Colonic mucosa (tissue), 4 donors: ENCODE measurements at places on chromosomes 16 and 17. TPM values are rescaled to one million over a fixed set of nuclear protein-coding genes. Genes with fewer than 3 reads are reported as not detected.

GRCh38 chr17:82636626-82637598 lies 11.3 kb downstream of the WDR45B start:
- peak; percentile 63 for DNase-seq

CBLN1 gene
- 0.62 TPM for total RNA-seq

ABI3 gene
- 2.5 TPM for total RNA-seq

GCGR gene
- not detected for total RNA-seq

GRCh38 chr16:57637965-57638364 lies 9.5 kb downstream of the ADGRG1 start:
- DNase-seq: no peak

EVPLL gene
- total RNA-seq: 0.25 TPM

CA5A gene
- total RNA-seq: not detected

DNA sequence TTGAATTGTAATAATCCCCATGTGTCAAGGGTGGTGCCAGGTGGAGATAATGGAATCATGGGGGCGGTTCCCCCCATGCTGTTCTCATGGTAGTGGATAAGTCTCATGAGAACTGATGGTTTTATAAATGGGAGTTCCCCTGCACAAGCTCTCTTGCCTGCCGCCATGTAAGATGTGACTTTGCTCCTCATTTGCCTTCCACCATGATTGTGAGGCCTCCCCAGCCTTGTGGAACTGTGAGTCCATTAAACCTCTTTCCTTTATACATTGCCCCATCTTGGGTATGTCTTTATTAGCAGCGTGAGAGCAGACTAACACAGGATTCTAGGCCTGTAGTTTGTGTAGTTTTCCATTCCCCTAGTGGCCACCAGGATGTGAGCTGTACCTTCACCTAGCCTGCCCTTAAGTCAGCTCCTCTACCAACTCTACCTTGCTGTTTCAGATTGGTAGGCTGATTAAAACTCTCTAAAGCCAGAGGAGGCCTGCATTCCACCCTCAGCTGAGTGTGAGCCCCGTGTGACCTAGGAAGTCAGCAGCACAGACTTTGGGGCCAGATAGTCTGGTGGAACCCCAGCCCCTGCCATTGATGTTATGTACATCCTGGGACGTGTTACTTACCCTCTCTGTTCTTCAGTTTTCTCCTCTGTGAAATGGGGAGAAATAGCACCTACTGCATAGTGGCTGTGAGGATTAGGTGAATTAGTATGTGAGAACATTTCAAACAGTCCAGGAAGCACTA lies 252.4 kb upstream of the CACNG5 start:
- DNase-seq: no peak

DNA sequence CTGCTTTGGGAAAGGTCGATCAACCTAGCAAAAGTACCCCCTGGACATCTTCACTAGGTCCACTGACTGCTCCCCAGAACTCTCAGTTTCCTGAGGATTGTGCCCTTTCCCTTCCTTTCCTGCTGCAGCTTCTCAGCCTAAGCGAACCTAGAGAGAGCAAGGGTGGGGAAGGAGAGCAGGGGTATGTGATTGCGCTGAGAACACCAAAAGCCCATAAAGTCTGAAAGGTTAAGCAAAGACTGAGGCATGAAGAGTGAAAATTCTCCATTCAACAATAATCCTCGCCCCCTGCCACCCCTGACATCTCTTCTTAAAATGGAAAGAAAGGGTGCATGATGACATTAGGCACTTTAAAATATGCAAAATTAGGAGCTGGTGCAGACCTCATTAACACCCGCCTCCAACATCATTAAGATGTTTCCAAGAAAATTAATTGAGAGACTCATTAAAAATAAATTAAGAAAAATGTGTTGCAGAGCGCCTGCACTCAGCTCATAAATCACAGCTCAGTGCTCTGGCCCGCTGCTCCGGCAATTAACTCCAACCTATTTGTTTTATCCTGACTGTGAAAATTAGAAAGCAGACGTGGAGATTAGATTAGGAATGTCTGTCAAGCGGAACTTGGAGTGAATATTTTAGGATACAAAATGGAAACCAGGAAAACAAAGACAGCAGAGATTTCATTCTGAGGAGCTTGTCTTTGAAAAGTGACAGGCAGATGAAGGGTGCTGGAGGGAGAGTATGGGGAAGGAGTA lies 49.1 kb upstream of the PMFBP1 start:
- no peak for DNase-seq

- DNase-seq: no peak
These were observed 1401.0 kb downstream of the CDH11 start for GRCh38 chr16:63720848-63721247.

DNA sequence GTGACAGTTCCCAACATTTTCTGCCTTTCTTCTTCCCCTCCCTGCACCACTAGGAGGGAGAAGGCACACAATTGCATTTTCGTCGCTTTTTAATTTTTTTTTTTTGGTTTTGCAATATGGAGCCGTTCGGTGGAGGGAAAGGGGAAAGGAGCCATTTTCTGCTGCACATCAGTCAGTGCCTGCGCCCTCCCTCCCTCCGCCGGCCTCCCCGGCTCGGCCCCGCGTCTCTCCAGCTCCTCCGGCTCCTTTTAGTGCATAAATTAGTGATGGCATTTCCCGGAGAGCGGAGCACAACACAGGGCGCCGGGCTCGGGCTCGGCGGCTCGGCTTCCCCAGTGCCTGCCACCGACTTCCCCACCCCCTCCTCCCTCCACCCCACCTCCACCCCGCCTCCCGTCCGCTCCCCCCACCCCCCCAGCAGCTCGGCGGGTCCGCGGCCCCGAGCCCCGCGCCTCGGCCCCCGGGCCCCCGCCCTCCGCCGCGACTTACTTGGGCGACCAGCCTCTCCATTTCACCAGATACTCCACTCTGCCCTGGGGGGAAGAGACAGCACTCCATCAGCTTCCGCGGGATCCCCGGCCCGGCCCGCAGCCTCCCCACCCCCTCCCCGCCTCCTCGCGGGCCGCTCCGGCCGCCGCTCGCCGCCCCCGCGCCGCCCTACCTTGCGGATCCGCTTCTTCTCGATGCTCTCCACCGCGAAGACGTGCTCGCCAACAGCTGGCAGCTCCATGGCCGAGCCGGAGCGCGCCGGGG lies 542 bp downstream of the CBX4 start:
- DNase-seq: peak; percentile 57

GRCh38 chr17:50614471-50615051 lies 20.1 kb upstream of the ABCC3 start:
- no peak for DNase-seq

RASD1 gene
- 21.6 TPM for total RNA-seq

MC1R gene
- 3.4 TPM for total RNA-seq

DNA sequence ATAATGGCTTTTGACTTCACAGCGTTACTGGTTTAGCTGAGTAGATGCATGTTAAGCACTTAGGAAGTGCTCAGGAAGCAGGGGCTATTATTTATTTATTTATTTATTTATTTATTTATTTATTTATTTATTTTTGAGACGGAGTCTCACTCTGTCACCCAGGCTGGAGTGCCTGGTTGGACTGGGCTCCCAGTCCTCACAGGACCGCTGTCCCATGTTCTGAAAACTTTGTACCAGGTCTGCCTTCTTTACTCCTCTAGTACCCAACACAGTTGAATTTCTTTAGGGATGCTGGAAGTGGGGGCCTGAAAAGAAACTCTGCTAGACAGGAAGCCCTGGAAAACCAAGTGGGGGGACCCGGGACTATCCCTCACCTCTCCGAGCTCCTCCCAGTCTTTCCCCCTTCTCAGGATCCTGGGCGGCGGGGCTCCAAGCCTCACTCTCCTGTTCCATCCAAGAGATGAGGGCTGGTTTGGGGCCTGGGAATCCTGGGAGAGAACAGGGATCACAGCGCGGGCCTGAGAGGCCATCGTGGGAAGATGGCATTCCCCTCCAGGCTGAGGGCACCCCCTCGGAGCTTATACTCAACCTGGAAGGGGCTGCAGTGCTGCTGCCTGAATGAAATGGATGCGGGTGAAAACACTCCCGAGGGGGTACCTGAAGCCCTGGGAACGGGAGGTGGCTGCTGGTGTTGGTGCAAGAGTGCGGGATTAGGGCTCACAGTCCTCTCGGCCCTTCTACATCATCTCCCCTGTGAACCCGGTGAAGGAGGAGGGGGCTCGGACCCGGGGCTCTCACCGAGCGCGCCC lies 674 bp downstream of the ZNF688 start:
- no peak for DNase-seq

- no peak for DNase-seq
These were observed 56.0 kb upstream of the NACA2 start for GRCh38 chr17:61647047-61647446.

DNA sequence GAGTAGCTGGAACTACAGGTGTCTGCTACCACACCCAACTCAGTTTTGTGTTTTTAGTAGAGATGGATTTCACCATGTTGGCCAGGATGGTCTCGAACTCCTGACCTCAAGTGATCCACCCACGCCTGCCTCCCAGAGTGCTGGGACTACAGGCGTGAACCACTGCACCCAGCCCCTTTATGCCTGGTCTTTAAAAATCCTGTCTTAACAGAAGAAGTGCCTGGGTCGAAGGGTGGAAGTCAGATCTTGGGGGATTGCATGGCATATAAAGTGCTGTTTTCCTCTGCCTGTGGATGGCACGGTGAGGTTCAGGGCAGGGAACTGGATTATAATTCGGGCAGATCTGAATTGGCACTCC lies 30.3 kb downstream of the ZC3H18 start:
- DNase-seq: no peak

GRCh38 chr16:16861546-16861945 lies 482.6 kb downstream of the NPIPA7 start:
- peak; percentile 52 for DNase-seq

DNA sequence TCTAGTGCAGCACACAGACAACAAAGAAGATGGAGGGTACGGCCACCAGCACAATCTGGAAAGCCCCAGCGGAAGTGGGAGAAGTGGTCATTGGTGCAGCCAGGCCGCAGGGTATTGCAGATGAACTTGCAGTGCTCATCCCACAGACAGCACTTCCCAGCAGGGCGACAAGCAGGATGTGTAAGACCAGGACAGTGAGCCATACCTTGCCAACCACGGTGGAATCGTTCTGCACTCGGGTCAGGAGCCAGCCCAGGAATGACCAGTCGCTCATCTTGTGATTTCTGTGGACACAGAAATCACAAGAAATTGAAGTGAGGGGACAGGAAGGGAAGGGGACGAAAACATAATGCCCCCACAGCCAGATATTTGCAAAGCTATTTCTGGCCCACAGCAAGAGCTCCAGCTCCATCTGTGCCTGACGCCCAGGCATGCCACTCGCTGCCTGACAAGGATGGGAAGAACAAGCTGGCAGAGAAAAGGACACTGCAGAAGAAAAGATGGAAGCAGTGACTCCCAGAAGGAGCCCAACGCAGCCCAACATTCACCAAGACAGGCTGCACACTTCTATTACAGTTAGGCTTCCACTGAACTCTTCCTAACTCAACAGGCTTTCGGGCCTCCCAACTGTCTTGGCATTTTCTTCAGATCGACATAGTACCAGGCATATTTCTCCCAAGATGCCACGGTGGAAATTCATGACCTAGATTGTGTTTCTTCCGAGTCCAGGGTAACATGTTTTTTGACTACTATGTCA lies 17.5 kb upstream of the MYO18A start:
- no peak for DNase-seq

KRTAP9-4 gene
- total RNA-seq: not detected

CA10 gene
- 0.27 TPM for total RNA-seq

DNA sequence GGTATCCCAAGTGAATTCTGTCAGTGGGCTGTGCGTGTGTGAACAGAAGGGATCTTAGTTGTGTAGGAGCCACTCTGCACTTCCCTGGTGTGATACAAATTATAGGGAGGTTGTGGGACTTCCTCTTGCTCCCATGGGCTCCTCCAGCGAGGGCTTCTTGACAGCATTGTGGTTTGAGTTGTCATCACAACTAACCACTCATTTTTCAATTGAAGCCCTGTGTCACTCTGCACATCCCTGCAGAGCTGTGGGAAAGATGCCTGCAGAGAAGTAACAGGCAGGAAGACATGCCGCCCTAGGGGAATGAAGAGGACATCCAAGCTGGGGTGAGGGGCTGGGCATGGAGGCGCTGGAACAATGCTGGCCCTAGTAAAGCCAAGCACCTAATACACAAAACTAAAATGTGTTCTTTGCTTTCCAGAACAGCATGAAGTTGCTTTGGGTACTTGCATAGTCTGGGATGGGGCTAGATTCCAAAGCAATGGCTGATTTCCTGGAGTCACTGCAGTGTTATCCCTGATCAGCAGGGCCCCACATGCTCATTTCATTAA lies 692.5 kb downstream of the TOX3 start:
- no peak for DNase-seq
